ENCODE measurements at places on chromosomes 6 and 20.

GRCh38 chr6:154360476-154360875 lies 3.9 kb upstream of the IPCEF1 start:
- DNase-seq = no peak

GRCh38 chr6:158031381-158032353 lies 50.0 kb downstream of the SYNJ2 start:
- DNase-seq = peak; percentile 88

DNA sequence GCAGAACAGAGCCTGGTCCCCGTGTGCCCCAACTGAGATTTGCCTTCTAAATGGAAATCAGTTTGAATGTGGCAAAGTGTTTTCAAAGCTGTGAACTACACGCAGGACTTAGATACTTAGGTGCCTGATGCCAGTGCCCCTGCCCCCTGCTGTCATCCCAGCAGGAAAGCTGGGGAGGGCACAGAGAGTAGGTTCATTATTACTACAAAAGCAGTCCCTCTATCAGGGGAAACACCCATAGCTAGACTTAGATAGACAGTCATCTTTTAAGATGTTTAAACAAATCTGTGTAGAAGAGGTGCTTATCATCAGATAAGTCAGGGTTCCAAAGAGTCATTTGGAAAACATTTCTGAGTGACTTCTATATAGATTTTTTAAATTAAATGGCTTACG lies 155.0 kb upstream of the SNX9 start:
- DNase-seq = no peak

GRCh38 chr6:155248008-155249001 lies 15.5 kb upstream of the CLDN20 start:
- DNase-seq = peak; percentile 48

GRCh38 chr6:1758076-1758679 lies 148.5 kb downstream of the FOXC1 start:
- DNase-seq = no peak

GRCh38 chr6:3259491-3259958 lies 778 bp downstream of the PSMG4 start:
- no peak for DNase-seq

DNA sequence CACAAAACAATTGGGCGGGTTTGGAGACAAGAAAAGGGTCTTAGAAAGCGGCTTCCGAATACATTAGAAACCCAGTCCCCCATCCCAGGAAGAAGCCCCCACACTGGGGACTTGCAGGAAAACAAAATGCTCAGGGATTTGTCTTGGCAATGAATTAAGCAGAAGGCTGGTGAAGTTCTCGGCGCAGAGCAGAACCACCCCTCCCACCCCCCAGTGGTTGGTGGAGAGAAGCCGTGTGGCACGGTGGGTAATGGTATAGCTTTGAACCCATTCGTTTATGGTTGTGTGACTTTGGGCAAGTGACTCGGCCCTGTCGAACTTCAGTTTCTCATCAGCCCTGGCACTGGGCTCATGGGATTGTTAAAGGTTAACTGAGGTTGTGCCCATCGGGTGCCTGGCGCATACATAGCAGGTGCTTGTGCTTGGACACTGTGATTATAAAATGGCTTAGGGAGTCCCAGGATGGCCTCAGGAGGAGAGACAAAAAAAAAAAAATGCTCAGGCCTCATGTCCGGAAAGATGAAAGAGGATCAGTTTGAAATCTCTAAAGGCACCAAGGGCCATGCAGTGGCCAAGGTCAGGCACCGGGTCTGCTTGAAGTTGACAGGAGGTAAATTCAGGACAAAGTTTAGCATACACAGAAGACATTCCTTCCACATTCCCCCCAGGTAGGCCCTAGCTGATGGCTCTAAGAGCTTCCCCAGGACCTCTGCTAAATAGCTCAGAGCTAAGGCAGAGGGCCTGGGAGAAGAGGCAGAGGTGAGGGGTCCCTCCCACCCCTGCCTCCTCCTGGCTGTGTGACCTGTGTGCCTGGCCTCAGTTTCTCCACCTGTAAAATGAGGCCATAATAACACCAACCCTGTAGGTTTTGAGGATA lies 120.1 kb upstream of the PTPN1 start:
- no peak for DNase-seq

GRCh38 chr20:38747495-38748096 lies 664 bp upstream of the ACTR5 start:
- no peak for DNase-seq

GRCh38 chr6:37170273-37171200 lies 585 bp downstream of the PIM1 start:
- DNase-seq = no peak

GRCh38 chr6:54284161-54284860 lies 23.9 kb upstream of the TINAG start:
- DNase-seq = peak; percentile 88

Data from renal cortical epithelial cell (primary cell).